Activated T-cell treated with anti-CD3 and anti-CD28 coated beads for 24 hours (primary cell): ENCODE measurements at places on chromosomes 1 and 21.

DNA sequence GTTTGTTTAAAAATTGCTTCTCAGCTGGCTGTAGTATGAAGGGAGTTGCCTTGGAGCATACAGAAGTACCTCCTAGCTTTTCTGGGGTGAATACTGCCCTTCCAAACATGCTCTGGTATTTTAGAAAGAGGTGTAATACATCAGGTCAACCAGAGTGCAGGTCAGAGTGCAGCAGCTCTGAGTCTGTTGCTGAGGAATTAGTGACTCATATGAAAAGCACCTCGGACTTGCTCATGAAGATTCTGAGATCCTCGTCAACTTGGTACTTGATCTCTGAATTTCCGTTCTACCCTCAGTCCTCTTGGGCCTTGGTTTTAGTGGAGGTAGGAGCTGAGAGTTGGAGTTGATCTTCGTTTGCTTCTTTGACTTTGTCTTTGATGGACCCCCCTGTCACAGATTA is 67.3 kb downstream of the NOS1AP start:
- DNase-seq = no peak

- no peak for DNase-seq
Observed at GRCh38 chr1:203558064-203558760, 64.3 kb downstream of the OPTC start.

DNA sequence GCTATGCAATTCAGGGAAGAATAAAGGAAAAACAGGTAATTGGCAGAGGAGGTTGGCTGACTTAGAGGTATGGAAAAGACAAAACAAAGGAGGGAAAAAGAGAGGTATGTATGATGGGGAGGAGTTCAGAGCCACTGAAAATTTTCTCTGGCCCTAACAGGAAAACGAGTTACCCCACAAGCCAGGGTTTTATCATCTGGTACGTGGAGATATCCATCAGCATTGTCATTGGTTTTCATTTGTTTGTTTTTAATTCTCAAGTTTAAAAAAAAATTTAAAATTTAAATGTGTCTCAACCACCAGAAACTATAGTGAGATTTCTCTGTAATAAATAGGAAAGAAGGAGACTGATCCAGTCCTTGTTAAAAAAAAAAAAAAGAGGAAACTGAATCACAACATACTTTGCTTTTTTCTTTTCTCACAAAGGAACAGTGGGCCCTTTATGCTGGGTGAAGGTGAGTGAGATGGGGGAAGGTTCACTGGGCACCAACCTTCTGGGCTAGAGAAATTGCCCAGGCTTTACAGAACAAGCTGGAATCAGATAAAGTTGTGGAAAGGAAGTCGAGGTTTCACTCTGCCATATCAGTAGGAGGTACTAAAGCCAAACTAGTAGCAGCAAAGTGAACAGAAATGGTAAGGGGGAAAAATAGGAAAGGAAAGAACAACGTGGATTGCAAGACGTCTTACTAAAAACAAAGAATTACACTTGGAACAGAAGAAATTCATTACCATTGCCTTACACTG is 2.7 kb downstream of the IFNAR2 start:
- no peak for DNase-seq

DNA sequence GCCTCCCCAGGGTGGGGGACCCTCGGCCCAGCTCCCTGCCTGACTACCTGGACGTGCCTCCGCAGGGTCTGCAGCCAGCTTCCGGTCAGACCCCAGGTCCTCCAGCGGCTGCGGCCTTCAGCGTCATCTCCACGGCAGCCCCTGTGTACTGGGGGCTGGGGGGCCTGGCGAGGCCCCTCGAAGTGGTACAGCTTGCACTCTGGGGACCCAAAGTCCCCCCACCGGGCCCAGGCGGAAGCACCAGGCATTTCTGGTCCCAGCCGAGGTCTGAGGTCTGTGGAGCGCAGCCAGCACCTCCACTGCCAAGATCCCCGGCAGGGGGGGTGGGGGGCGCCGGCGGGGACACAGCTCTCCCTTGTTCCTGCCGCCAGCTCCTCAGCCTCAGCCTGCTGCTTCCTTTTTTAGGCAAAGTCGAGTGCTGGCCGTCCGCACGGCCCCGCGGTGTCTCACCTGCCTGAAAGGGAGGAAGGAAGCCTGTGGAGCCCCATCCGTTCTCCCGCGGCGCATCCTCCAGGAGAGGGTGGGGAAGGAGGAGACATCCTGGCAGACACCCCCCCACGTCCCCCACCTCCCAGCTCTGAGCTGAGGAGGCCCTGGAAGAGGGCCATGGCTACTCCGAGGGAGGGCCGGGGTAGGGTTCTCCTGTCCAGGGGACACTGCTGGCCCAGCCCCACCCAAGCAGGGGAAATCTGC is 1.2 kb upstream of the VWA1 start:
- DNase-seq = no peak

DNA sequence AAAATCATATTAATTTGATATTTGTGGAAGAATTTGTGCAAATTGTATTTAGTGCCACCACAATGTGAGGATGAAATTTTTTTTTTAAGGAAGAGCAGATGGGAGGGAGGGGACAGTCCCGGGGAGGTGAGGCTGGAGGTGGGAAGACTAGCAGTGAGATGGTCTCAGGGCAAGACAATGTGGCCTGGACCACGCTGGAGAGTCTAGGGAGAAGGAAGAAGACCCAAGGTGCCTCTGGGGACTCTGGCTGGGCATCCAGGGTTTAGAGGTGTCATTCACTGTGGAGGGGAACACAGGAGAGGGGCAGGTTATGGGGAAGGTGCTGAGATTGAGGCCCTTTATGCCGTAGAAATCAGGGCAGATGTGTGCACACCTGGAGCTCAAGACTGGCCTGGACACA is 10.3 kb upstream of the THEMIS2 start:
- DNase-seq = no peak

- DNase-seq = peak; percentile 29
Observed at GRCh38 chr1:179867493-179868330, 9.9 kb downstream of the TOR1AIP2 start.

DNA sequence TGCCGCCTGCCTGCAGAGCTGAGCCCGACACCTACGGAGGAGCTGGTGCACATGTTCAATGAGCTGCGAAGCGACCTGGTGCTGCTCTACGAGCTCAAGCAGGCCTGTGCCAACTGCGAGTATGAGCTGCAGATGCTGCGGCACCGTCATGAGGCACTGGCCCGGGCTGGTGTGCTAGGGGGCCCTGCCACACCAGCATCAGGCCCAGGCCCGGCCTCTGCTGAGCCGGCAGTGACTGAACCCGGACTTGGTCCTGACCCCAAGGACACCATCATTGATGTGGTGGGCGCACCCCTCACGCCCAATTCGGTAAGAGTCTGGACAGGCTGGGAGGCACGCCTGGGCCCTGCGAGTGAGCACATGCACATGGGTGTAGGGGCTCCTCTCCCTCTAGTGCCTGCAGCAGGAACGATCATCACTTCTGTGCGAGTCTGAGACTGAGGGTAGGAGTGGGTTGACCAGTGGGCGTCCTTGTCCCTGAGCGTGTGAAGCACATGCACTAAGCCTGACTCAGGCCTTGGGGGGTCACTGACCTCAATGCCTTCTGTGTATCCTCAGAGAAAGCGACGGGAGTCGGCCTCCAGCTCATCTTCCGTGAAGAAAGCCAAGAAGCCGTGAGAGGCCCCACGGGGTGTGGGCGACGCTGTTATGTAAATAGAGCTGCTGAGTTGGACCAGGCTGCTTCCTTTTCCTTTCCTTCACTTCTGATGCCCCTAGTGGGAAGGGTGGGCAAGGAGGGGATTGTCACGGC is 6.9 kb downstream of the DMAP1 start:
- no peak for DNase-seq

DNA sequence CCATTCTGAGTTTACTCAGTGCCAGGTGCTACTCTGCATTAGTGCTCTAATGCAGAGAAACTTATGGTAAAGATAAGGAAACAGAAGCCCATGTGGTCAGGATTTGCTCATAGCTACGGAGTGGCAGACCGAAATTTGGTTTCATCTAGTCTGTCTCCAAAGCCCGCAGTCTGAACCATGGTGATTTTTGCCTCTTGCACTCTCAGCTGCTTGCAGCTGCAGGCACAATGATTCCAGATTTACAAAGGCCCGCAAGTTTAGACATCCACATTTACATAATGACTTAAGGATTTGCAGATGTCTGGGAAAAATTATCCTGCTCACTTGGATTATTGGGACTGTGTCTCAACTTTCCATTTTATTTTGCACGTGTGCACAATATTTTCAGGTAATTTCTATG is 161.3 kb upstream of the KCNJ6 start:
- no peak for DNase-seq

DNA sequence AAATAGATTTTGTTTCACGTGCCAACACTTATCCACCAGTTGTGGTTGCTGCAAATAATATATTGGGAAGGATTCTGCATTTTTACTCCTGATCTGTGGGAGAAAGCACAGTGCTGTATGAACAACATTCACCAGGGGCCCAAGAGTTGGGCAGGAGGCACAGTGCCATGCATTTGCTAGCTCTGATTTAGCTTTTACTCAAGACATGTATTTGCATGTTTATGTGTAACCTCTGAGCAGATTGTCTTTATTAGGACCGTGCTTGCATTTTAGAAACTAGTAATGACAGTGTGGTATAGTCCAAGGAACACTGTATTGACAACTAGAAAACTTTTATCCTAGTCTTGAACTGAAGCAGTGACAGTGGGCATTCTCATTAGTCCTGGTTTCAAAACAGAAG is 133.9 kb upstream of the B3GALT2 start:
- DNase-seq = no peak

DNA sequence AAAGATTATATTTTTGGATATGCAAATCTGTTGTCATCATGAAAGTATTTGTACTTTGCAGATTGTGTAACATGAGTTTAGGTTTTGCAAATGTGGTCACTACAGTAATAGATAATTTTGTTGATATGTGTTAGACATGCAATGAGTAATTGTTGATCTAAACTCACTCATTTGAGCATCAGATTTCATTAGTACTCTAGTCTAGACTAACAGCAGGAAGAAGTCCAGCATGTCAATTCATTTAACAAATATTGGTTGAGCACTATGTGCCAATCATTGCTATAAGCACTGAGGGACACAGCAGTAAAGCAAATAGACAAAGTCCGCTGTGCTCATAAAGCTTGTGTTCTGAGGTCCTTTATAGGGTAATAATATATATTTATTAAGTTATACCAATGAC is 350.0 kb downstream of the USP25 start:
- no peak for DNase-seq

DNA sequence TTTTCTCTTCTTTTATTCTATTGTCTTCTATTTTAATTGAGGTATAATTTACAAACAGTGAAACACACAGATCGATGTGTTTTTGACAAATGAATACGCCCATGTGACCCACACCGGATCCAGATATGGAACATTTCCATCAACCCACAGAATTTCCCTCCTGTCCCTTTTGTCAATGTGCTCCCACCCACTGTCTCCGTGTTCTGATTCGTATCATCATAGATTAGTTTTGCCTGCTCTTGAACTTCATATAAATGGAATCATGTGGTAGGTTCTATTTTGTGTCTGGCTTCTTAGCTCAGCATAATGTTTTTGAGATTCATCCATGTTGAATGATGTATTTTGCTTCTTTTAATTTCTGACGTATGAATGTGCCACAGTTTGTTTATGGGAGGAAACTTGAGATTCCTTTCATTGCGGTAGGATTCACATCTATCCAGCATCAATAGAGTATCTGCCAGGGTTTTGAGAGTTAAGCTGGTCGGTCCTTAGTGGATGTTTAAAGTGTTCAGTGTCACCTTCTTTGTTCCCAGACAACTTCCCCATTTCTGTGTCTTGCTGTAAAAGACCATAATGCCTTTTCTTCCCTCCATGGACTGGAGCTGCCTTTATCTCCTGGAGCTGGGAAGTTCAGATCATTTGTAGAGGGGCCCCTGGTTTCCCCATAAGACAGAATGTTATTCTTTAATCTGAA is 14.7 kb downstream of the NAV1 start:
- no peak for DNase-seq

DNA sequence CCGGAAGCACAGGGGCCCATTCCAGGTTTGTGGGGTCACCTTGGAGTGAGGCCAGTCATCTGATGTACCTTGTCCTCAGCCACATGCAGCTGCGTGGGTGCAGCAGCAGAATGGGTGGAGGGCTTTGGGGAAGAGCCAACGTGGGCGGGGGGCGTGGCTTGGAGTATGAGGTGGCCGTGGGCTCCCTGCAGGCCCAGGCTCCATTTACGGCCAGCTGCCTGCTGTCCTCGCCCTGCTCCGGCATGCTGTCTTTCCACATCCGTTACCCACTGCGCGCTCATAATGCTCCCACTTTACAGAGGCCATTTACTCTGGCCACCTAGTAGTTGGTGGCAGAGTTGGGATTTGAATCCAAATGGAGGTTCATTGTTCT is 27.8 kb upstream of the TINAGL1 start:
- no peak for DNase-seq

DNA sequence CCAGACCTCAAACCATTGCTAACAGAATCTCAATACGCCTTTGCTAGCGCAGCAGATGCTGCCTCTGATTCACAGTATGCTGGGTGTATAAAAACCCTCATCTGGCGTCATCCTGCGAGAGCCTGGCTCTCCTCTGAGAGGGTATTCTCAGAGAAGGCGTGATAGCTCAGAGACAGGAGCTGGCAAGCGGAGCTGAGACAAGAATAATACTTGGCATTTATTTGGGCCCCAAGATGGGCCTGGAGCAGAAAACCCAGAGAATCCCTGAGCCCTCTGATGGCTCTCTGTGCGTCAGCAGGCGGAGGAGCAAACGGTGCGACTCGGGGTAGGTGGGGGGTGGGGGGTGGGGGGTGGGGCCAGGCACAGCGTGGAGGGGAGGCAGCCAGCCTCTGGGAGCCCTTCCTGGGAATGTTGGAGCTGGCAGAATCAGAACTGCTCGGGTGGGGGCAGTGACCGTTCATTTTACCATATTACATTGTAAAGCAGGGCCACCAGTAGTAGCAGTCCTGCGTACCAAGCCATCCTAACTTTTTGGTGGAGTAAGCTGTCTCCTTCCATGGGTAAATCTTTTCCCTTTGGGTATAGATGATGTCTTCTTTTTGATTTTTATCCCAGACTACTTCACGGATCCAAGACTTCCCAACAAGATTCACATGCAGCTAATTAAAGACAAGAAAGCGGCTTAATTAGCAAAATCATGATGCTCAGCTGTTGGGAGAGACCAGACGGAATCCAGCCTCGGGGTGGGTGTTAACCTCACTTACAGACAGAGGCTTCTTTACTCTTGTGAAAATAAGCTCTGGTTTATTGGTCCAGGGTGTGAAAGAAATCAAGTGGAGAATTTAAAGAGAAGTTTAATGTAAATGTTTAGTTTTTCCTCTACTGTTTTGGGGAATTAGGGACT is 7.1 kb downstream of the RIIAD1 start:
- no peak for DNase-seq

DNA sequence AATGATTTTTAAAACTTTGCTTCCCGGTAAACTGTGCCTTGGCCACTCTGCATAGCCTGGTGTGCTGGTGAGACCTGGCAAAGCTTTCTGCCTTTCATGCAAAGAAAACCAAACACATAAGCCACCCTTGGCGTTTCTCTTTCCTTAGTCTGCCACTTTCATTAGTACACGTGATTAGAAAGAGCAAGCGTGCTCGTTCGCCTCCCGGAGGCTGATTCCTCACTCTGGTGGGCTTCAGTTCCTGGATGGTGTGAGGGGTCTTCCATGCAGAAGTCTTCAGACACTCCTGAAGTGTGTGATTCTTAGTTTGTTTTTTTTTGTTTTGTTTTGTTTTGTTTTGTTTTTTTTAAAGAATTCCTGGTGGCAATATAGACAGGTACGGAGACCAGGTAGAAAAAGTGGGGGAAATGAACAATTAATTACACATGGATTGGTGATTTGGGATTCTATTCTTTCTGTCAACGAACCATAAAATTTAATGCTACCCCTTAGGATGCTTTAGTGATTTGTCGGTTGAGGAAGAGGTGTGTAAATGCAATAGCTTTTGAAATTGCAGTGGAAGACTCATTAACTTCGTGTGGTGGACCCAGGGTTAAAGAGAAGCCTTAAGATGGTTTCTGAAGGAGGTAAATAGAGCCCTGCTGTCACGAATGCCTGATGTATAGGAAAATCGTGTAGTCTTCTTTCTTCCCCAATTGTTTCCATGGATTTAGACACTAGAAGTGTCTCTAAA is 2.1 kb downstream of the GALNT2 start:
- no peak for DNase-seq
